ENCODE measurements at places on chromosomes 12 and 14.
A peak's percentile ranks its signal among the peaks of the same experiment; 100 is the strongest.

- no peak for DNase-seq
Measured at GRCh38 chr12:100767950-100768349, 26.6 kb upstream of the ANO4 start.

- no peak for DNase-seq
Measured at GRCh38 chr12:124505001-124505818, 62.2 kb downstream of the NCOR2 start.

GRCh38 chr12:51413791-51414190 is 10.8 kb upstream of the SLC4A8 start:
- no peak for DNase-seq

DNA sequence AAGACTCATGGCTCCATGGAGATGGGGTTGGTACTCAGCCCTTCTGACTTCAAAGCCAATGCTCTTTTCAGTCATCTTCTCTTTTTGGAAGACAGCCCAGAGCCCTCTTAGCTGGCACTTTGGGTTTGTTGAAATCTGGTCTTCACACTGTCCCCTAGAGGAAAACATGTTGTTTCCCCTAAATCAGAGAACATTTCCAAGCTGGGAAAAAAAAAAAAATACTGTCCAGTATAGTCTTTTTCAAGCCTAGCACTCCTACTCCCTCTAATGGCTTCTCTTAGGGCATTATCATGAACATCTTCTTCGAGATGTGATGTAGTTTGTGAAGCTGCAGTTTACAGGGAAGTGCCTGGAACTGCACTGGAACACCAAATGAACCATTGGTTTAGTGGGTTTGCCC is 3.0 kb upstream of the ZC3H14 start:
- peak; percentile 53 for DNase-seq

DNA sequence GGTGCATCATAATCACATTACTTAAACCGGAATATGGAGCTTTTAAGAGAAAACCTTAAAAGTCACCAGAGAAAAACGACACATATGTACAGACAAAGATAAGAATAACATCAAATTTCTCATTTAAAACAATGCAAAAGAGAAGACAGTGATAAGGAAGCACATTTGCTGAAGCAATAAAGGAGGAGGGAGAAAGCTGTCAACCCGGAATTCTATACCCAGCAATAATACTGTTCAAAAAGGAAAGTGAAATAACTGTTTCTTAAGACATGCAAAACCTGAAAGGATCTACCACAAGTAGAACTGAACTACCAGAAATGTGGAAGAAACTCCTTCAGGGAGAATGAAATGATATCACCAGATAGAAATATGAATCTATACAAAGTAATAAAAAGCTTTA is 15.4 kb downstream of the SLC6A13 start:
- DNase-seq: no peak

DNA sequence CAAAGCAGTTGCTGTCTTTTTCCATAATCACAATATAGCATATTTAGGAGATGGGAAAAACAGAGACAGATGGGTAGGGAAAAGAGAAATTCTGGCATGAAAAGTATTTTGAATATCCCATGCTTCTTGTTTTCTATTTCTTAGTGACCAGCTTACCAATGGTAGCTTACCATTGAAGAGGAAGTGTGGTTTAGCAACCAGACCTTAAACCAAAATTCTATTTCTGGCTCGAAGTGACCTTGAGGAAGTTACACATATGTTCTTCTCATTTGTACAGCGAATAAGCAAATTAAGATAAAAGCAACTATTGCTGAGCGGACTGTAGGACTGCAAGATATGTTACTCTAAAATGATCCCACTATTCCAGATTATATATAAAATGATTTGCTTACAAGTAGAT is 82.9 kb downstream of the FGD4 start:
- no peak for DNase-seq

GRCh38 chr12:47054659-47055058 is 24.8 kb upstream of the PCED1B start:
- no peak for DNase-seq

DNA sequence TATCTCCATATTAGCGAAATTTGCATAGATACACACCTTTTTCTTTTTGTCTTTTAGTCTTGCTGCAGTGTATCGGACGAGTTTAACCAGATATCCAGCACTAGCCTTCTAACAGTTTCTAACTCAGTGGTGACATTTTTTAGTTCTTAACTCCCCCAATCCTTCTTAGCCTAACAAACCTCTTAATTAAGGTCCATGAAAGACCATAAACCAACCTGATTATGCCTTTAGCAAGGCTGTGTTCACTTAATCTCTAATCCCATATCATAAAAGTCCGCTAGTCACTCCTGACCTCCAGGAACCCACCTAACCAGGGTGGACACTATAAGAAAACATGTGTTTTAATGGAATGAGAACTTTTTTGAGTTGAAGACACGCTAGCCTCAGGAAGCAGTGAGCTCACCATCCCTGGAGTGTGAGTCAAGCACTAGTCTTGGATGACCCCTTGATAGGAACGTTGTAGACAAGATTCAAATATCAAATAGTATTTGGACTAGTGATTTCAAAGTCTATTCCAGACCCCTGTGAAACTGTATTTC is 9.5 kb downstream of the CDKN1B start:
- peak; percentile 68 for DNase-seq

- DNase-seq: no peak
Measured at GRCh38 chr14:68328509-68328908, 464.4 kb downstream of the ZFP36L1 start.

DNA sequence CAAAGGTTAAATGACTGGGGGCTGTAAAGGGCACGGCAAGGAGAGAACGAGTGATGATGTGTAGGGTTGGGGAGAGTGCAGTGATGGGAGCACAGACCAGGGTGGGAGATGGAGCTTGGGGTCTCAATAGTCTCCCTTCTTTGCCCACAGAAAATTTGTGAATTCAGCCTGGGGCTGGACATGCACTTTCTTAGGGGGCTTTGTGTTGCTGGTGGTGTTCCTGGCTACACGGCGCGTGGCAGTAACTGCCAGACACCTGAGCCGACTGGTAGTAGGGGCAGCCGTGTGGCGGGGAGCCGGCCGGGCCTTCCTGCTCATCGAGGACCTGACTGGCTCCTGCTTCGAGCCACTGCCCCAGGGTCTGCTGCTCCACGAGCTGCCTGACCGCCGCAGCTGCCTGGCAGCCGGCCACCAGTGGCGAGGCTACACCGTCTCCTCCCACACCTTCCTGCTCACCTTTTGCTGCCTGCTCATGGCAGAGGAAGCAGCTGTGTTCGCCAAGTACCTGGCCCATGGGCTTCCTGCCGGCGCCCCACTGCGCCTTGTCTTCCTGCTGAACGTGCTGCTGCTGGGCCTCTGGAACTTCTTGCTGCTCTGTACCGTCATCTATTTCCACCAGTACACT is 1.7 kb downstream of the FITM1 start:
- DNase-seq: no peak

DNA sequence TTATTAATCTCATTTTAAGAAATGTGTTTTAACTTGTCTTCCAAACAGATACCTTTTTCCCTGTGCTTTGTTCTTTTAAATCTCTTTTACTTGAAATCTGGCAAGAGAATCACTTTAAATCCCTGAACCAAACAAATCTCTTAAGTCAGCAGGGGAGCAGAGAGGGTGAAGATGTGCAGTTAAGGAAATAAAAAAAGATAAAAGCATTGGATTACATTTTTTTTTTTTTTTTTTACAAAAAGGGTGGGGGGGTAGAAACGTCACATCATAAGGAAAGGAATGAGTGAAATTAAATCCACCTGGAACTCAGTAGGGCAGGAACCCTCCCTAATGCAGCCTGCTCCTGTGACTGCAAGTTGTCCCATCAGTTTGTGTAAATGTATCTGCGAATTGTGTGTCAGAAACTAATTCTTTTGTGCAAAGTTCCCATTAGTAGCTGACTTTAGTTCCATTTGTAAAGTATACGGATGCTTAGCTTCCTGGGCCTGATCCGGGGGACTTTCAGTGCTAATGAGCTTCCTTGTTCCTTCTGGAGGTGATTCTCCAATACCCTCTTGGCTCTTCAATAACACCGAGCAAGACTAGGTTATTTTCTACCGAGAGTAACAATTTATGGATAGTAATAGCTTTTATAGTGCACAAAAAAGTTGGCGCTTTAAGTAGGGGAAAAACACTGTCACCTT is 1.5 kb downstream of the TTC6 start:
- DNase-seq: no peak

DNA sequence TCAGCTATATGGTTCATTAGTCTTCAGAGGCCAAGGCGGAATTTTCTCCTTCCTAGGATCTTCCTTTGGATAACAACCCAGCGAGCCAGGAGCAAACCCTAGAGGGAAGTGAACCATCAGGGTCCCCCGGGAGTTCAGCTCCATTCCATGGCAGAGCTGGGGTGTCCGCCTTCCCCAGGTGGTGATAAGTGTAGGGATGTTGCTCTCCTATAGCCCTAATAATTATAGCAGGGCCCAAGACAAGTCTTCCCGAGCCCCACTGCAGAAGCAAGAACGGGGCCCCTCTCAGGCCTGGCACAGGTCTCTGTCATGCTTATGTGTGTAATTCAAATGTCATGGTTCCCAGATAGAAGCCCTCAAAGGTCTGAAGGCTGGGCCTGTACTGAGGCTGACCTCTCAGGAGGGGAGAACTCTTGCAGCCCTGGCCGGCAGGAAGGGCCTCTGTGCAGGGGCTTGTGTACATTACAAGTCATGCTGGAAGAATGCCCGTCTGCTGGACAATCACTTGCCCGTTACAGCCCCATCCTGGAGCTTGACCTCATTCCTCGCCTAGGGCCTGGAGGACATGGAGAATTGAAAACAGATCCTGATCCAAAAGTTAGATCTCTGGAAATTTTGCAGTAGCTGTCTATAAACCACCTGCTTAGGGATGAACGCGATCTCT is 17.3 kb downstream of the LRTM2 start:
- DNase-seq: peak; percentile 51

DNA sequence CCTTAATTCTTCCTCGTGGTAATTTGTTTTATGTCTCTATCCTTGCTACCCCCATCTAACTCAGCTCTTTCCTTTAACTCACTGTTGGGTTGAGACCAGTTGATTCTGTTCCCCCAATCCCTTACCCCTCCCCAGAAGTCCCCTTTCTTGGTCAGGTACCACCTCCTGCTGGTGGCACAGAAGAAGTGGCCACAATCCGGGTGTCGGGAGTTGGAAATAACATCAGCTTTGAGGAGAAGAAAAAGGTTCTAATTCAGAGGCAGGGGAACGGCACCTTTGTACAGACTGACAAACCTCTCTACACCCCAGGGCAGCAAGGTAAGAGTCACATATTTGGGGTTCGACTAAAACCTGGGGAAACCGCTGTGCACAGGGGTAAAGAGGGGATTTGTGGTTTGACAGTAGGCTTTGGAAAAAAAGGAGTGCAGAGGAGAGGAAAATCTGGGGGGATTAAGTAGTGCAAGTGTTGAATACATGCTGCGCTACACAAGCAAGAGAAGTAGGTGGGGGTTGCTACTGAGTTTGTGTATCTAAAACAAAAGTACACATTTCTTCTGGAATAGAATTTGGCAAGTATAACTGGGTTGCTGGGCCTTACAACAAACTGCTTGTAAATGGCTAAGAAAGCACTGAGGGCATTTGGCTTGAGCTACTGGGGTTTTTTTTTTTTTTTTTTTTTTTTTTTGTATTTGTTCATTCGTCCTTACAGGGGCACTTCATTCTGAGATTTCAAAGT is 1.3 kb downstream of the A2ML1 start:
- DNase-seq: peak; percentile 29

DNA sequence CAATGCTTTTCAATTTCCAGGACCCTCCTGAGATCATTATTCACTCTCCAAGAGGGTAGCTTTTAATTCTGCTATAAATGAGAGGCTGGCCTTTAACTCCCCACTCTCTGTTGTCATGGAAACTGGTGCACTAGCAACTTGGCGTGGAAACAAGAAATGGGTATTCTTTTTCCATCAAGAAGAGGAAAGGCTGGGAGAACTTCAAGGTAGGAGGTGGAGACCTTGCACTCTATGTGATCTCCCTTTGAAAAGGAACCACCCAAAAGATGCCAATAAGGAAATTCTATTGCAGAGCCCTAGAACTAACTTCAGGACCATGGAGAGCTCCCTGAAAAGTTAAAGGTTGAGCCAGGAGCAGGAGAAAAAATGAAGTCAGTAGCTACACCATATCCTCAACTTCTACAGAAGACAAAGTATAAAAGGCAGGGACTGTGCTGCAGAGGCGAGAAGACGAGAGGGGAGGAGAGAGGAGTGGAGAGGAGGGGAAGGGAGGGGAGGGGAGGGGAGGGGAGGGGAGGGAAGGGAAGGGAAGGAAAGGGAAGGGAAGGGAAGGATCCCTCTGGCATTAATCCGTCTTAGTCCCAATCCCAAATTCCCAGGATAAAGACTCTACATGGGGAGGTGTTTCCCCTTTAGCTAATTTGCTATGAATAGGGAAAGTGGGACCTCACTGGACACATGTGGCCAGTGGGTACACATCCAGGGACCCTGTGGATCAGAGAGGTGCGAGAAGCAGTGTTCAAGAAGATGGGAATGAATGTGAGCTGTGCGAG is 46.7 kb upstream of the FICD start:
- DNase-seq: peak; percentile 40

GRCh38 chr12:88325816-88326189 is 183.7 kb downstream of the TMTC3 start:
- DNase-seq: peak; percentile 30

DNA sequence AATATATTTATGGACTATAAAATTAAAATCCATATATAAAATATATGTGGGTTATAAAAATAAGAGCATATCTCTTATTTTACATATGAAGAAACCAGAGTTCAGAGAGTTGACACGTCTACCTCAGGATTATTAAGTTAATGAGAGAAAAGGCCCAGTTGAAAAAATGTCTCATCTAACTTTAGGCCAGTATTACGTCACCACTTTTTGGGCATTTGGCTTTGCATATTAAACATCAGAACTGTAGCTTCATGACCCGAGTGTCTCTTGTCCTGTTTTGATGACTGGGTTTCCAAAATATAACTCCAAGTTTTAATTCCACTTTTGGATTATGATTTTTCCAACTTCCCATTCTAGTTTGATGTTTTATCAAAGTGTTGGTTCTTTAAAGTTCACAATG is 1026.1 kb downstream of the SLC6A15 start:
- DNase-seq: no peak

- peak; percentile 78 for DNase-seq
Measured at GRCh38 chr14:24259282-24260025, 3.5 kb downstream of the TGM1 start.

DNA sequence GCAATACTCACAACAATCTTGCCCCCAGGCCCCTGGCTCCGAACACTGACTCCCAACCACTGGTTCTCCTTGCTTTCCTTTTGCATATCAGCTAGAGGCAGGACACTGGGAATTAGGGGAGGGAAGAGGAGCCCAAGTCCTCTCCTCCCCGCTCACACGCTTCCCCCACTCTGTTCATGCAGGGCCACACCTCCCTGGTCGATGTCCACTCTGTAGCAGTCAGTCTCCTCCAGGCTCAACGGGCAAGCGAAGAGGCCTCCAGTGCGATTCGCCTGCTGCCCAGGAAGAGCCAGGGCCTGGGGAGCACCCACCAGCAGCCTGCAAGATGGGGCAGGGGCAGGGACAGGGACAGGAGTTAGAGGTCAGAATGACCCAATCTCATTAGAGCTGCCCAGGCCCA is 4.8 kb downstream of the ITGA7 start:
- DNase-seq: no peak

GRCh38 chr12:57521525-57522010 is 1.1 kb upstream of the MBD6 start:
- DNase-seq: no peak

GRCh38 chr12:100553936-100554335 is 19.5 kb upstream of the GAS2L3 start:
- no peak for DNase-seq

Measured in AG08396 (cell line).